Nephron progenitor cell (in vitro differentiated cells): ENCODE measurements at places on chromosomes 12 and 14.

DNA sequence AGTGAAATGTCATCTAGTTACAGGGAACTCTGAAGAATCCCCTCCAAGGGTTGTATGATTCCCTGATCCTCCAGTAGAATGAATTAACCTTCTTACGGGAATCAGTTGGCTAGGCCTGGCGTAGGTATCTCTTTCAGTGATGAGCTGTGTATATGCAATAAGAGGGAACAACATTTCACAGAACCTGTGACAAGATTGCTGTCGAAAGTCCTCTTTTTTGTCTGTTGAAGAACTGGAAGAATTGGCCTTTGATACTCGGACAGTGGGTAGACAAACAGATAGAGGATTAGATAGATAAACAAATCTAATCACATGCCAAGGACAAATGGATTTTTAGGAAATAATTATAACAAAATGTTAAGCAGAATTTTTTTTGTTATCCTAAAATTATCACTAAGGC is 184.6 kb downstream of the MDGA2 start:
- no peak for DNase-seq

DNA sequence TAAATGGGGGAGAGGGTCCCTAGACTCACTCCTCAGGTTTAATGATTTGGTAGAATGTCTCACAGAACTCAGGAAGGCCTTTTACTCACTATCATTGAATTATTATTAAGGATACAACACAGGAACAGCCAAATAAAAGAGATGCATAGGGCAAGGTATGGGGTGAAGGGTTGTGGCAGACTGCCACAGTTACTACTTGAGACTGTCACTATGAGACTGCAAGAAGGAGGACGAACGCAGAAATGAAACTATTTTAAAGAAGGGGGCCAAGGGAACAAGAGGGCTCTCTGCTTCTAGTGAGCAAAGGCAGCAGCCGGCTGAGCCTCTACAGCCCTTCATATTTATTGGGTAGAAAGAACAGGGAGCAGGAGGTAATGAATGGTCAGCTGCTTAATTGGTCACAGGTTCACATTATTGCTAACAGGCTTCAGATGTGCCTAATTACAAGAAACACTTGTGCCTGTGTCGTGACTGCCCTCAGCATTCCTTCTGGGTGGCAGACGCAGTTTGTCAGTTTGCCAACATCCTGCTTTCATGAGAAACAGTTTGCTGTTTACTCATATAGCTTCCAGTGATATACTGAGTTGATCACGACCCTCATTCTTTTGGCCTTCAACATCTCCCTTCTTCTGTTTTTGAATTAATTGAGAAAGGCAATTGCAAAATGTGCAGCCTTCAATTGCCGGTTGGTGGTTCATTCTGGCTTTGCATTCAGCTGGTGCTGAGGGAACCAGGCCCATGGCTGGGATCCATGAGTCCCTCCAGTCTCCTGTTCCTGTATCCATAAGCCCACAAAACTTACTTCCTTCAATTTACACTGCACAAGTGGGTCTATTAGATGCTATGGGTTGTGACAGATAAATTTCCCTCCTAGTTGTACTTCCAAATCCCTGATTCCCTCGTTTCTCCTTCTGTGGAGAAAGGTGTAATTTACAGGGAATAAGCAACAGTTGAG is 82.8 kb upstream of the PLEKHG7 start:
- no peak for DNase-seq

- DNase-seq, result no peak
These were observed 13.9 kb upstream of the KRT80 start for GRCh38 chr12:52205612-52206303.

- no peak for DNase-seq
These were observed 85.6 kb upstream of the TMCC3 start for GRCh38 chr12:94736004-94736403.

DNA sequence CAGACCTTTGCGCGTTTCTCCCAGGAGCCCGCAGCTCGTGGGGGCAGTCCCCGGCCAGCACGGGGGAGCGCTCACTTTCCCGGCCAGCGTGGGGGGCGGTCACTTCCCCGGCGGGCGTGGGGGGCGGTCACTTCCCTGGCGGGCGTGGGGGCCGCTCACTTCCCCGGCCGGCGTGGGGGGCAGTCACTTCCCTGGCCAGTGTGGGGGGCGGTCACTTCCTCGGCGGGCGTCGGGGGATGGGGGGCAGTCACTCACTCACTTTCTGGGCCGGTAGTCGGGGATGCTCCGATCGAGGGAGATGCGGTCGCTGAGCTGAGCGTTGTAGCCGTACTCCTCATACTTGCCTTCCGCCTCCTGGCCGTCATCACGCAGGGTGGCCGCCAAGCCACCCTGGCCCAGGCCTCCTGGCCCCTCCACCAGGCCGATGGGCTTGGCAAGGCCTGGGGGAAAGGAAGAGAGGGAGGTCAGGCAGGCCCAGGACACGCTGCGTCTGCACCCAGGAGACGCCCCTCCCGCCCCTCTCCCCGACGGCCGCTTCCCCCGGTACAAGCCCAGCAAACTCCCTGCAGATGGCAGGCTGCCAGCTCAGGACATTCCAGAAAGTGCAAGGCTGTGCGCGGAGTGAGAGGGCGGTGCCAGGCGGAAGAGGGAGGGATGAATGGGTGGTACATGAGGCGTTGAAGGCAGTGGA is 43.3 kb downstream of the GALNT9 start:
- peak; percentile 53 for DNase-seq

DNA sequence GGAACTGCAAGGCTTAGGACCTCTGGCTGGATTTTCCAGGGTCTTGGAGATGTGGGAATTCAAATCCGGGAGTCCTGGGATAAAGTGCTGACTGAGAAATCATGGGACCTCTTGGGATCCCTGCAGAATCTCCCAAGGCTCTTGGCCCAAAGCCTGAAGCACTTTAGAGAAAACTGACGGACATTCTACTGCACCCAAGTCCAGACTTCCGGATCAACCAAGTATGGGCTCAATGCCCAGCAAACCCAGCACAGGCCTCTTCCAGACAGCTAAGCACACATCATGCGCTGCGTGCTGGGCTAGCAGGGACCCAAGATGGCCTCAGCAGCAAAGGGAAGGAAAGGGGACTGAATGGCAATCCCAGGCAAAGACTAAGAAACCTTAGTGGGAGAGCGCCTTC is 85.0 kb downstream of the ACTN1 start:
- no peak for DNase-seq

GRCh38 chr12:128793701-128794100 is 30.1 kb downstream of the SLC15A4 start:
- DNase-seq, result no peak

DNA sequence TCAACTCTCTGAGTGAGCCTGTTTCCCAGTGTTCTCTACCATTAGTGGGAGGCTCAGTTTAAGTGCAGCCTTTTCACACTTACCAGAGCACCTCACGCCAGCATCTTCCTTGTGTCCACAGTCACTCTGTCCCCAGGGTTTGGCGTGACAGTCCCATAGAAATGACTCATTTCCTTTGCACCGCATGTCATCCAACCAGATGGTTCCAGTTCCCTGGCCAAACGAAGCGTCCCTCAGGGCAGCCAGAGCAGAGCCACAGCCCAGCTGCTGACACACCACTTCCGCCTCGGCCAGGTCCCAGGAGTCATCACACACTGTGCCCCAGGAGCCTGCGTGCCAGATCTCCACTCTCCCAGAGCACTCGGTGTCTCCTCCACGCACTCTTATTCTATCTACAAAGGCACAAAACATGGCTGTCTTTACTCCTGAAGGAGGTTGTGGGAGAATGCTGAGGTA is 65.4 kb downstream of the ACSM4 start:
- no peak for DNase-seq

DNA sequence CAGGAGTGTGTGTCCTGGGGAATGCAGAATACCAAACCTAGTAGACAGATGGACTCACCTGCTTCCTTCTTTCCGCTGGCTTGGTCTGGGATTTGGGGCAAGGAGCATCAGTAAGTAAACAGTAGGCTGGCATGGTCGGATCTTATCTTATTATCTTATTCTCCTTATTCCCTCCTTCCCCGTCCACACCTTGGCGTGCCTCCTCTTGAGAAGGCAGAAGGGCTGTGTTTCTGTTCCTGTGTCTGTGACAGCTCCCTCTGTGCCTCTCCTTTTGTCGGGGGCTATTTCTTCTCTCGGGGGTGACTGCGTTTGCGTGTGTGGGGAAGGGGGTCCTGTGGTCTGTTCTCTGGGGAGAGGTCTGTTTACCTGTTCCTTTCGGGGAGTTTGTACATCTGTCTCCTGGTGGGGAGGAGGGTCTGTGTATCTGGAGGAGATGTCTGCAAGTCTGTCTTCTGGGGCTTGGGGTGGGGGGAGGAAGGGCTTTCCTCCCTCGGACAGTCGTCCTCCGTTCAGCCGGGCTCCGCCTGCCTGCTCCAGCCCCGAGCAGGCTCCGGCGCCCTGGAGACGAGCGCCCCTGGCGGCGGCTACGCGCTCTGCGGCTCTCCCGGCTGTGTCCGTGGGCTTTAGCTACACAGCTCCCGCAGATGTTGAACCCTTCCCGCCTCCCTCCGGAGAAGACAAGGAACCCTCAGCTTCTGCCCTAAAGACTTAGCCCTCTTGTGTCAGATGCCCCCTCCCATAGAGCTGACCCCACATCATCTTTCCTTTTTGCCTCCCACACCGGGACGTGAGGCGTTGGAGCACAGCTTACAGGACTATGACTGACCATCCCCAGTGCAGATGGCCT is 4.4 kb downstream of the KRT86 start:
- DNase-seq, result peak; percentile 89

DNA sequence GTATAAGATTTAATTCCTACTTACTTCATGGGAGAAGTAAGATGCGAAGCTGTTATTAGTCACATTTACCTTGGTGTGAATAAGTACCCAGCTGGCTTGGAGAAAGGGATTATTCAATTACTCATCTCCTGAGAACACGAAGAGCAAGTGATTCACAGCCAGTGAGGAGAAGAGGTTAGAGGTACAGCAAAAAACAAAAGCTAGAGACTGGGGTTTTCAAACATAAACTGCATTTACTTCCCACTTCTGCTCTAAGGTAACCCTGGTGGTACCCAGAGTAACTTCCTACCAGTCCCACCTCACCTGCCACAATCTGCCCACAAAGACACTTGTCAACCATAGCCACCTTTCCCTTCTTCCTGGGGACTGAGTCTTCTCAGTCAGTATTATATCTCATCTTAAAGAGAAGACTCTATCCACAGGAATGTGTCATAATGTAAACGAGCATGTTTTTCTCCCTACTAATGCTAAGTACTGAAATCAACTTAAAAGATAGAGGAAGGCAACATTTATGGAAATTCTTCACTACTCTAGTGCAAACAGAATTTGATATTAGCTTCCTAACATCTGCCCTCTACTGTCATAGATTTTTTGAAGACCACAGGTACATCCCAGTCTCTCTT is 6.0 kb upstream of the IL22 start:
- no peak for DNase-seq

- DNase-seq, result peak; percentile 5
These were observed 388.6 kb upstream of the TMPO start for GRCh38 chr12:98126637-98127335.

- DNase-seq, result no peak
These were observed 18.8 kb downstream of the CEP170B start for GRCh38 chr14:104883681-104884361.

DNA sequence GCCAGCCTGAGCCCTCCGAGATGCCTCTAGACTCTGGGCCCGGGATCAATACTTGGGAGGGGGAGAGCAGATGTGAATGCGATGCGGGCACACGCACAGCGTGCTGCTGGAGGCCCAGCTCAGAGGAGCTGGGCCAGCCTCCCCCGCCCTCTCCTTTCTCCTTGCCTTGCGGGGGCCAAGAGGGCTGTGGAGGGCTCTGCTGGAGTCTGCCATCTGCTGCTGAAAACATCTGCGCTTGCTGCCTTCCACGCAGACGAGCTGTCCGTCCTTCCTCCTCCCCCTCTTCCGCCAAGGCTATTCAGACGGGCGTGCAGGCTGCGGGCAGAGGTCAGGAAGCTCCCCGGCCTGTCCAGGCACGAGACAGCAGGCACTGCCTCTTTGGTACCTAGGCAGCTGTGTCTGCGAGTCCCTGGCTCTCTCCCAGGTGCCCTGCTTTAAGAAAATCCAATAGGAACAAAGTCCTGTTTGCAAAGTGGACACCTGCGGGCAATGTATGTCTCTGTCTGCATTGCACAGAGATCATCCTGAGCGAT is 75.2 kb downstream of the SPRING1 start:
- peak; percentile 51 for DNase-seq

- DNase-seq, result no peak
These were observed 8.3 kb upstream of the GOLGA5 start for GRCh38 chr14:92785667-92786426.

DNA sequence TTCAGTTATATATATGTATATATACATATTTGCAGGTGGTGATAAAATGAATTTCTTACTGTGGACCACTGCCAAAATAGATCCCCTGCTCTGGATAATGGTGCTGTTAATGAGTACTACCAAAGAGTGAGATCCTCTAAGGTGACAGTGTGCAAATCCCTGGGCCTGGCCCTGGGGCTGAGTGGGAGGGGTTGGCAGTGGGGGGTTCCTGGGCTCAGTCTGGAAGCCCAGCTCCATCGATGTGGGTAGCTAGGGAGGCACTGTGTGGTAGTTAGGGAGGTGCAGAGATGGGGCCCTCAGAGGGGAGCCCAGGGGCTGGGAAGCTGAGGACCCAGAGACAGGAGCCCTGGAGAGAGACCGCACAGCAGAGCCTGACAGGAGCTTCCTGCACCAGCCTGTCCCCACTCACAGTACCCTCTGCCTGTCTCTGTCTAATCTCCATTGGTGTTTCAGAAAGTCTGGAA is 9.1 kb downstream of the KRT8 start:
- DNase-seq, result no peak

GRCh38 chr14:37453985-37454384 is 141.1 kb downstream of the FOXA1 start:
- DNase-seq, result no peak

- DNase-seq, result no peak
These were observed 20.0 kb downstream of the ITGA7 start for GRCh38 chr12:55687746-55688145.

DNA sequence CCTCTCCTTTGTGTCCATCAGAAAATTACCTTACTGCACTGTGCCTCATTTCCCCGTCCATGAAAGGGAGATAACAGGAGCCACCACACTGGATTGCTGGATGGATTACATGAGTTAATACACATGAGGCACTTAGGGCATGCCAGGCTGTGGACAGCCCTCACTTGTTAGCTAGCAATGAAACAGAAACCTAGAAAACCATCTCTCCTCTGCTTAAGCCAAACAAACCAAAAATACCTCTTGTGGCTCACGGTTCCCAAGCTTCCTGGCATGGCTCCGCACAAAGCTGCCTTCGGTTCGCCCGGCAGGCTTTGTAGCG is 660 bp upstream of the HCFC2 start:
- no peak for DNase-seq

DNA sequence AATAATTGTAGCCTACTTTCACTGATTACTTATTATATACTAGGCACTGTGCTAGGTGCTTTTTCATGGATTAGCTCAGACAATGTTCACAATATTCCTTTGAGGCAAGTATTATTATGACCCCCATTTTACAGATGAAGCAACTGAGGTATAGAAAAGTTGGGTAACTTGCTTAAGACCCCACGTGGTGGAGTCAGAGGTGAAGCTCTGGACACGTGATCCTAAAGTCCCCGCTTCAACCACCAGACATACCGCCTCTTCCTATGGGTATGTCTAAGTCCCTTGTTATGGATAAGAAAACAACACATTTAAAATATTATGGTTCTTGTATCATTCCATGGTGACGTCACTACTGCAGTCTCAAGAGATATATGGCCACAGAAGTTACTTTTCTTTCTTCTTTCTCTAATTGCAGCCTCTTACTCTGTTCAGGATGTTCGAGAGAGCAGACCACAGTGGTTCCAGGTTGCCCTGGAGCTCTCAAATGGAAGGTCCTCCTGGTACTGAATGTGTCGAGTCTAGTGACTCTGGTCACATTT is 157.7 kb downstream of the HELB start:
- no peak for DNase-seq
